AG09319 (cell line): ENCODE measurements at places on chromosomes 13 and 19.
A peak's percentile ranks its signal among the peaks of the same experiment; 100 is the strongest.

DNA sequence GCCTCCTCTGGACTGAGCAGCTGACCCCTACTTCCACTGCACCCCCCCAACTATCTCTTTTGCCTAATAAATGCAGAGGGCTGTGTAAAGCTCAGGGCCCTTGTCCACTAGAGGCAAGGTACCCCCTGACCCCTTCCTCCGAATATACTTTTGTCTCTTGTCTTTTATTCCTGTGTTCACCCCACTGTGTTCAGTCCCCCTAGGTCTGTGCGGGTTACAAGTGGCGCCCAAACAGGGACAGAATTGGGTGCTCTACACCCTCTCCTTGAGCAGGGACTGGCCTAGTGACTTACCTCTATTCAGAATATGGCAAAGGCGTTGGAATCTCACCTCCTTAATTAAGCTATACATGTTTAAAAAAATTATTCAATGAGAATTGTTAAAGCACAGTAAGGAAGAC is 15.0 kb downstream of the ZNF350 start:
- no peak for DNase-seq

GRCh38 chr19:7596211-7596937 is 711 bp downstream of the CAMSAP3 start:
- DNase-seq, result no peak

- DNase-seq, result no peak
These were observed 132.7 kb upstream of the KL start for GRCh38 chr13:32883474-32883873.

DNA sequence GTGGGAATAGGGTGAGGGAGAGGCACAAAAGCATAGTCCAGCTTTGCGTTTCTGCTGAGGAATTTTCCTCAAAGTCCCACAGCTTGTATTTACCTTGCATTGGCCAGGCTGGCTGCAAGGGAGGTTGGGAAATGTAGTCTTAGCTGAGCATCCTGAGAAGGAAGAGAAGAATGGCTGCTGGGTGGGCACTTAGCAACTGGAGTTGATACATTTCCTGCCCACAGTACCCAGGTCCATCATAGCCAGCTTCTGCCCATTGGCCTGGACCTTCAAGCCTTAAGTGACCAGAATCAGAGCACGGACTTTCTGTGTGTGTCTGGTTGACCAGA is 112.4 kb downstream of the SIPA1L3 start:
- no peak for DNase-seq

- DNase-seq, result no peak
These were observed 24.8 kb upstream of the NAXD start for GRCh38 chr13:110590577-110590976.

- DNase-seq, result no peak
These were observed 43.6 kb downstream of the SIPA1L3 start for GRCh38 chr19:37950471-37951175.

GRCh38 chr13:30392681-30393045 is 29.6 kb upstream of the UBE2L5 start:
- DNase-seq, result no peak

DNA sequence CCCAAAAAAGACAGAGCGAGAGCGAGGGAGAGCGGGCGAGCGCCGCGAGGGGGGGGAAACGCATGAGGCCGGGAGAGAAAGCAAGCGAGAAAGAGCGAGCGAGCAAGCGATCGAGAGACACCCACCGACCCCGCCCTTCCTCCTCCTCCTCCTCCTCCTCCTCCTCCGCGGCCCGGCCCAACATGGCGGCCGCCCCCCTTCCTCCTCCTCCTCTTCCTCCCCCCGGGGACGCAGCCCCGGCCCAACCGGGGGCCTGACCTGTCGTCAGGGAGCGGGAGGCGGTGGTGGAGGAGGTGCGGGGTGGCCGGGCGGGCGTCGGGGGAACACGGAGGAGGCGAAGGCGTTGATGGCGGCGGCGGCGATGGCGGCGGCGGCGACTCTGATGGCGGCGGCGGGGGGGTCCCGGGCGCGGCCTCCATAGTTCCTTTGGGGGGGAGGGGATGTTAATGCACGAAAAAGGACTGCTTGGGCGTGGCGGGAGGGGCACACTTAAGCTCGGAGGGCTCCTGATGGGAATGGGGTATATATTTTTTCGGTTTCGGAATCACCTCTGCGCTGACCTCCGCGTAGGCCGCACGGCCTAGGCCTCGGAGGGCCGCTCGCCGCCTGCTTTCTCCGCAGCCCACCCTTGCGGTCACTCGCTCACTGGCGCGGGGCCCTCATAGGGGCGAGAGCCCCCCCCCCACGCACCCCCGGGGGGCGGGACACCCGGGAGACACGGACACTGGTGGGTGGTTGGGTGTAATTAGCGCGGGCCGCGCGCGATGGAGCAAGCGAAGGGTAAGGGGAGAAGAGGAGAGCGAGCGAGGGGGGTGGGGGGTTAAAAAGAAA is 1.2 kb downstream of the ZC3H4 start:
- peak; percentile 84 for DNase-seq

DNA sequence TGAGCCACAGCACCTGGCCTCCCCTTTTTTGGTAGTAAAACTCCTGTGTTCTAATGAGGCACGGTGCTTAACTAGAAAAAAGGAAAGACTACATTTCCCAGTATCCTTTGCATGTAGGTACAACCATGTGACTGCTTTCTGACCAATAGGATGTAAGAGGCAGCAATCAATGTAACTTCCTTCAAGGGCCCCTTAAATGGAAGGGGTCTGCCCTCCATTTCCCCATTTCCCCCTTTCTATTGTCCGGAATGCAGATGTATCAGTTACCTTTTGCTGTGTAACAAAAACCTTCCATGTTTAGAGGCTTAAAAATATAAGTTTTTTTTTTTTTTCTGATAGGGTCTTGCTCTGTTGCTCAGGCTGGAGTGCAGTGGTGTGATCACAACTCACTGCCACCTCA is 2.2 kb downstream of the GPR32 start:
- no peak for DNase-seq

DNA sequence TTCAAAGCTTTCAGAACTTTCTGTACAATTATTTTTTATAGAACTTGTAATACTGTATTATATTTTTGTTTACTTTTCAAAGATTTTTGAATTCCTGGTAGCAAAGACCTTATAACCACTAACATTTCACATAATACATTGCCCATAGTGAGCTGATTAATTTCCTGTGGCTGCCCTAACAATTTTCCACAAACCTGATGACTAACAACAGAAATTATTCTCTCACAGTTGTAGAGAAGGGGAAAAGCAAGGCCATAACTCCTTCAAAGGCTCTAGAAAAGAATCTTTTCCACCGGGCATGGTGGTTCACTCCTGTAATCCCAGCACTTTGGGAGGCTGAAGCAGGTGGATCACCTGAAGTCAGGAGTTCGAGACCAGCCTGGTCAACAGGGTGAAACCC is 19.1 kb downstream of the KLF12 start:
- DNase-seq, result peak; percentile 52

- no peak for DNase-seq
These were observed 179.2 kb downstream of the NHLRC3 start for GRCh38 chr13:39217471-39217870.

DNA sequence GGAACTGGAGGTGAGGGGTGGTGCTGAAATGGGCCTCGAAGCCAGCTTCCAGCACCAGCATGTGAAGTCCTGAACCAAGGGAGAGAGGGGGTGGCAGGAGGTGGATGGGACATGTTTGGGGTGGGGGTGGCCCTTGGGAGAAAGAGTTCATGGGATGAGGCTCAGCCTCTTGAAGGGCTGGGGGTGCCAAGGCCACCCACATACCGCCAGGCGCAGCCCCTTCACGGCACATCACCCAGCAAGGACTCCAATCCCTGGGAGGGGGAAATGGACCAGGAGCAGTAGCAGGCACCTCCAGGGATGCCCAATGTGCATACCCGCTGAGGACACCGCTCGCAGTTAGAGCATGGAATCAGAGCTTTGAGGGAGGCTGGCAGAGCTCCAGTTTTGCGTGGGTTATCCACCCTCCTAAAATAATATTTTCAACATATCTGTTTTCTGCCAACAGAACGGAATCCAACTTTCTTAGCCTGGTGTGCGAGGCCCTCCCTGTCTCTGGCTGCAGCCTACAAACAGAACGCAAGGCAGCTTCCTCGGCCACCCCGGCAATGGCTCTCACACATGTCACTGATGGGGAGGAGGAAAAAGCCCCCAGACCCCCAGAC is 140.5 kb upstream of the VSTM2B start:
- DNase-seq, result no peak

GRCh38 chr13:102517959-102518358 is 78.8 kb upstream of the TPP2 start:
- DNase-seq, result no peak

- DNase-seq, result no peak
These were observed 249.5 kb downstream of the COG6 start for GRCh38 chr13:39904959-39905358.

GRCh38 chr19:32313569-32314265 is 31.7 kb upstream of the ZNF507 start:
- no peak for DNase-seq

DNA sequence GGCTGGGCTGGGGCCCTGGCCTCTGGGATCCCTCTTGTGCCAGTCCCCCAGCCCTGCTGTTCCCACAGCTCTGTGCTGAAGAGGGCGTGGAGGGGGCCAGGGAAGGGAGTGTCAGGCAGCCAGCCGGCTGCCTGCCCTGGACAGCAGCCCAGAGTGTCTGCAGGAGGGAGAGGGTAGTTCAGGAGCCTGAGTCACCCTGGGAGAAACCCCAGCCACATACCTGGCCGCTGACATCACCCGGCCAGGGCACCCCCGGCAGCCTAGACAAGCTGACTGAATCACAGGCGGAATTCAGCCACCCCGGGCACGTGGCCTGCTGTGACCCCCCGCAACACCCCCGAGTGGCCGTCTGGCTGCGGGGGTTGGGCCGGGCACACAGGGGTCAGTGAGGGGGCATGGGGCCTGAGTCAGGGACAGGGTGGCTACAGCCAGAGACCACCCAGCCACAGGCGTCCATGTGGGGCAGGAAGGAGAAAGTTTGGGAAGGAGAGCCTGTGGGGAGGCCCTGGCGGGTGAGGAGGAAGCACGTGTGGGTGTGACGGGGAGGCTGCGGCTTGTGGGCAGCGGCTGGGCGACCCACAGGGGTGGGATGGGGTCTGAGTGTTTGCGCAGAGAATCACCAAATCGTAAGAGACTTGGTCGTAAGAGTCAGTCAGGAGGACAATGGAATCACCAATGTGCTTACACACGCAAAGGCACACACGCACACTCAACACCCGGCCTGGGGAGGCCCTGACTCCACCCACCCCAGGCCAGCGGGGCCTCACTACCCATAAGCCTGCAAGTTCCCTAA is 11.9 kb upstream of the FOSB start:
- peak; percentile 97 for DNase-seq

- no peak for DNase-seq
These were observed 8.9 kb downstream of the ZNF586 start for GRCh38 chr19:57778336-57778735.
